Fibroblast of villous mesenchyme (primary cell): ENCODE measurements at places on chromosomes 16 and 17.

DNA sequence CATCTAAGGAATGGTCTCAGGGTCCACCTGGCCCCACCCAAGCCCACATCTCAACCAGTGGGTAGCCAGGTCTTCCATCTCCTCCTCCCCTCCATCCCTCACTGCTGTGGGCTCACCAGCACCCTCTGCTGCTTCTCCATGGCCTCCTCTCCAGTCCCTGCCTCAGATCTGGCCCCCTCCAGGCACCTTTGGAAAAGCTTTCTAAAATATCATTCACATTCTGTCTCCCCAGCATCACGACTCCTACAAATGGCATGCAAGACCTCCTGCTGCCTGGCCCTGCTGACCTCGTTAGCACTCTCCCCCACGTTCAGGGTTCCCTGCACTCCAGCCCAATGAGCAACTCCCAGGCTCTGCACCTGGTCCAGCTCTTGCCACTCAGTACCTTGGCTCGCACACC, 13.7 kb downstream of the GLP2R start:
- peak; percentile 14 for DNase-seq

- DNase-seq, result peak; percentile 68
Measured at GRCh38 chr17:68566442-68566738, 34.8 kb downstream of the FAM20A start.

GRCh38 chr17:17122781-17123483, 80.7 kb downstream of the MPRIP start:
- no peak for DNase-seq

DNA sequence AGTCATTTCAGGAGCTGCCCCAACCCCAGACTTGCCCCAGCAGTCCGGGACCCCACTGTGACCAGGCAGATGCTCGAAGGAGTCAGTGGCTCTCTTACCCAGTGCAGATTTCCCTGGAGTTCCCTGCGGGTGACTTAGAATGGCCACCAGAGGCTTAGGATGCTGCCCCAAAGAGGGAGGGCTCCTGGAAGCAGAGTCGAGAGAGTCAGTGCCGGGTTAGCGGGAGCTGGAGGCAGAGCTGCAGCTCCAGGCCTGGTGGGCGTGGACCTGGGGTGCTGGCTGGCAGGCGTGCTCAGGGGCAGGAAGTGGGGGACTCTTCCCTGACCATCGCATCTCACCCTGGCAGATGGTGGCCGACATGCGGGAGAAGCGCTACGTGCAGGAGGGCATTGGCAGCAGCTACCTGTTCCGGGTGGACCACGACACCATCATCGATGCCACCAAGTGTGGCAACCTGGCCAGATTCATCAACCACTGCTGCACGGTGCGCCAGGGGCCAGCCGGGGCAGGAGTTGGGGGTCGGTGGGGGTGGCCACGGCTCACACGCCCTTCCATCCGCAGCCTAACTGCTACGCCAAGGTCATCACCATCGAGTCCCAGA, 1.6 kb upstream of the HSD3B7 start:
- no peak for DNase-seq

- DNase-seq, result peak; percentile 38
Measured at GRCh38 chr17:16906680-16907079, 65.2 kb downstream of the TNFRSF13B start.

GRCh38 chr16:1088295-1089170, 7.5 kb downstream of the C1QTNF8 start:
- DNase-seq, result no peak

DNA sequence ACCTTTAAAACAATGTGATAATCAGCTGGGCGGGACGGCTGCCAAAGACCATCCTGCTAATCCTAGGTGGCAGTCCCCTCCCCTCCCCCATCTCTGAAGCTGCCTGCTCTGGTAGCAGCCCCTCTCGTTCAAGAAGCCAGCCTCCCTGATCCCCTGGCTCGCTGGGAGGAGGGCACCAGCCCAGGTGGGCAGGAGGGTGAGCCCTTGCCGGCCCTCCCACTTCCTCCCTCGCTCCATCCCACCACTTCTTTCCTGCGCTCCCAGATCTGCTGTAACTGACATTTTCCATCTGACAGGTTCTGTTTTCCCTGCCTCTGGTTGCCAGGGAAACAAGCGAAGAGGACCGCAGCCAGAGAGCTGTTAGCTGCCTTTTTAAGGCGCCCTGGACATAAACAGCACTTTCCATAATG, 155.7 kb upstream of the TNRC6C start:
- no peak for DNase-seq

DNA sequence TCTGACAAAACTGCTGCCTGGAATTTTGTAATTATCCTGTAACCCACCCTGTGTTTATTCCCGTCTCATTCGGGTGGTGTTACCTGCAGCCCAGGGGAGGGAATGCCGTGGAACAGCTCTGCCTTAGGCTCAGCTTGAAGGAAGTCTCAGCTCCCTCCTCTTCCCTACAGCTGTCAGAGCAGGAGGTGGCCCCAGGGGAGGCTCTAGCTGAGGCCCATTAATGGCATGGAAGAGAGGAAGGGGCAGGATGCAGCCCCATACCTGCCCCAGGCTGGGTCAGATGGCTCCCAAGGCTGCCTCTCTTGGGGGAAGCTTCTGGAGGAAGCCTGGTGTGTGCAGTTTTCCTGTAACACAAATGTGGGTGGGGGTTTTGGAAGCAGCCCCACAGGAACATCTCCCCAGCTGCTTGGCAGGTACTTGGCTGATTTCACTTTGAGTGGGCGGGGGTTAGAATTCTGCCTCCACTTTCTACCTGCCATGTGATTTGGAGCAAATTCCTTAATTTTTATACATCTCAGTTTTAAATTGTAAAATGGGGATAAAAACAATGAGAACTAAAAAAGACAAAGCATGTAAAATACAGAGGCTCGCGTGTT, 103.9 kb downstream of the MGAT5B start:
- DNase-seq, result no peak

- DNase-seq, result no peak
Measured at GRCh38 chr17:34110315-34110714, 144.8 kb upstream of the CCL2 start.

DNA sequence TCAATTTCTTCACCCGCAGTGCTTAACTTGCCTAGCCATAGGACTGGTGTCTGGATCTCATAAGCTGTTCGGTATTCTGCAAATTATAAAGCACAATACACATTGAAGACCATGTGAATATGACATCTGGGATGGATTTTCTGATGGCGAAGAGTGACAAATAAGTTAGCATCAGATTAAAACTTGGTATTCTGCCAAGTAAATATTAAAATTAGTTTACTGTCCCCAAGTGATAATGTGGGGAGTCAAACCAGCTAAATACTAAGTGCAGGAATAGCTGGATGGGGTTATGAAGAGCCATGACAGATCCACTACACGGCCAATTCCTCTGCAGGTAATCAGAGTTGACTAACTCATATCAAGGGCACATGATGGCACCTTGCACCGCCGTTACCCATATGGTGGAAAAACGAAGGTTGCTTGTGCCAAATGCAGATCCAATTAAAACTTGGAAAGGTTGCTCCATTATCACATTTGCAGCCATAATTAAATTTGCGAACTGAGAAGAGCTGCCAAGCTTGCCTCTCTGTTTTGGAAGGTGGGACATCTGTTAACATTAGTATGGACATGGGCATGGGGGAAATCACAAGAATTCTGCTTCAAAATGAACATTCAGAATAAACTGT, 114.9 kb upstream of the TOM1L1 start:
- no peak for DNase-seq

GRCh38 chr16:88610909-88611812, 27.2 kb upstream of the IL17C start:
- no peak for DNase-seq

GRCh38 chr16:82027629-82028064, 7.4 kb upstream of the HSD17B2 start:
- DNase-seq, result no peak

DNA sequence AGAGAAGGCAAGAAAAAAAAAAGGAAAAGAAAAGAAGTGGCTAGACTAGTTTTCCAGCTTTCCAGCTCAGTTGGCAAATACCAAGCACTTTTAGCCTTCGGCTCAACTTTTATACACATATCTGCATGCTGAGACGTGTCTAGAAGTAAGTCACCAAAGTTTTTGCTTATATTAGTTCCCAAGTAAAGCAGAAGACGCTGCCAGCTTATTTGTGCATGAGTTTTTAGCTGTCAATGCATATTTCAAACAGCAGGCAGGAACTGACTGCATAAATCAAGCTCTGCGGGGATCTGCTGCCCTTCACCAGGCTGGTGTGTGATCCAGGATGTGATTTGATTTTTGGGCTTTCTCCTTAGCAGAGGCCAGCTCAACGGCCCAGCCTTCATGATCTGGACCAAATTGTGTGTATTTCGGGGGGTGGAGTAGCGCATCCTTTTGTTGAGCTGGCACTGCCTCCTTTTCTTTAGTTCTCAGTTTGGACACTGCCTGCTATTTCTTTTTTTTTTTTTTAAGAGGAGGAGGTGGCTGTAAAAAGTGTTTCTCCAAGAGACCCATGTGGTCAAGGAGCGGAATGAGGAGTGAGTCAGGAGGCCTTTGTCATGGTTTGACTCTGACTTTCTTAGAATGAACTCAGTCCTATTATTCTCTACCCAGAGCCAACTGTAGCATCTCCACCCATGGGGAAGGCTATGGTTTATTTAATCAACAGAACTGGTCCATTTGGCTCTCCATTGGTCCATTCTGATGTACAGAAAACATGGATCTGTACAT, 162.6 kb upstream of the XYLT1 start:
- no peak for DNase-seq

DNA sequence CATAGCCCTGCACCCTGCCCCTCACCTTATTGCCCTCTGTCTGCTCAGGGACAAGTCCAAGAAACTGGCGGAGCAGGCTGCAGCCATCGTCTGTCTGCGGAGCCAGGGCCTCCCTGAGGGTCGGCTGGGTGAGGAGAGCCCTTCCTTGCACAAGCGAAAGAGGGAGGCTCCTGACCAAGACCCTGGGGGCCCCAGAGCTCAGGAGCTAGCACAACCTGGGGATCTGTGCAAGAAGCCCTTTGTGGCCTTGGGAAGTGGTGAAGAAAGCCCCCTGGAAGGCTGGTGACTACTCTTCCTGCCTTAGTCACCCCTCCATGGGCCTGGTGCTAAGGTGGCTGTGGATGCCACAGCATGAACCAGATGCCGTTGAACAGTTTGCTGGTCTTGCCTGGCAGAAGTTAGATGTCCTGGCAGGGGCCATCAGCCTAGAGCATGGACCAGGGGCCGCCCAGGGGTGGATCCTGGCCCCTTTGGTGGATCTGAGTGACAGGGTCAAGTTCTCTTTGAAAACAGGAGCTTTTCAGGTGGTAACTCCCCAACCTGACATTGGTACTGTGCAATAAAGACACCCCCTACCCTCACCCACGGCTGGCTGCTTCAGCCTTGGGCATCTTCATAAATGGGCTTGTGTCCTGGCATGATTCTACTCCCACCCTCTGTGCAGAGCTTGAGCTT, 6.3 kb upstream of the NFATC3 start:
- no peak for DNase-seq

DNA sequence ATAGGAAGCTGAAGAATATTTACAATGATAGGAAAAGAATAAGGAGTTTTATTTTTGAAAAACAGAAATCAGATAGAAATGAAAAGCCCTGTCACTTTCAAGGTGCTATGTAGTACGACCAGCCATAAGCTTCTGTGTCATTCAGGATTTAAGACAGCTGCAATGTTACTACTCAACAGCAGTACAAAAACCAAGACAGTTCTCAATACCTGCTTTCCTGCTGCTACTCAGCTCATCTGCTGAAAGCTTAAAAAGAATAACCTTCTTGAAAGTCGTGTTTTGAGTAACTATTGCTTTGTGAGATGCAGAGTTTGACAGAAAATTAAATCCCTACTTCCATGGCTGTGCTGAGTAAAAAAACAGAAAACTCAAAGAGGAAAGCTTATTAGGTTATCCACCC, 8.7 kb downstream of the GRB2 start:
- DNase-seq, result no peak

GRCh38 chr16:84065536-84066132, 23.0 kb upstream of the SLC38A8 start:
- peak; percentile 57 for DNase-seq

- no peak for DNase-seq
Measured at GRCh38 chr17:48429638-48430586, at the start of gene SKAP1. TSS of gene SKAP1 (minus strand) at chr17:48430214.
